ENCODE measurements at places on chromosomes 5 and 9. TPM values are rescaled to one million over a fixed set of nuclear protein-coding genes. Genes with fewer than 3 reads are reported as not detected.
A peak's percentile ranks its signal among the peaks of the same experiment; 100 is the strongest.

DNA sequence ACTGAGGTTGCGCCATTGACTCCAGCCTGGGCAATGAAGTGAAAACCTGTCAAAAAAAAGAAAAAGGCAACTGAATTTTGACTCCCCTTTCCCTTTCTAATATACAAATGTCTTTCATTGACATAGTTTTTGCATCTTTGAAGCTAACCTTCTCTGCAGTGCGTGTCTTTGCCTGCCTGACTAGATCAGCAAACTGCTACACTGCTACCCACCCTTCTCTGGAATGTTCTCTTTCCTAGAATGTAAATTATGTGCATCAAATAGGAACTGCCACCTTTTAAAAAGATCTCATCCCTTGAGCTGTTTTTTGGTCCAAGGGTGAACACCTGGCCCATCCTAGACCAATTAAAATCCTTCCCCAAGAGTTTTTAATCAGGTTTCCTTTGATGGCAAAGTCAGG lies 127.6 kb downstream of the SLC28A3 start:
- H3K27ac ChIP-seq: no peak overlapping the region
- no peak for DNase-seq
- H3K27me3 ChIP-seq: no peaks in the 10 kb centered on the region
- no peak overlapping the region for H3K4me3 ChIP-seq
- no peaks in the 10 kb centered on the region for H3K4me1 ChIP-seq

EFNA5 gene
- total RNA-seq: not detected

ADAM19 gene
- total RNA-seq: 20.5 TPM

- peak; percentile 47 for DNase-seq
- peak overlapping the region; percentile 91 for H3K4me3 ChIP-seq
- no peaks in the 10 kb centered on the region for H3K27me3 ChIP-seq
- no peaks in the 10 kb centered on the region for H3K36me3 ChIP-seq
These were observed 1.5 kb upstream of the RFX3 start for GRCh38 chr9:3526997-3527940.

DNA sequence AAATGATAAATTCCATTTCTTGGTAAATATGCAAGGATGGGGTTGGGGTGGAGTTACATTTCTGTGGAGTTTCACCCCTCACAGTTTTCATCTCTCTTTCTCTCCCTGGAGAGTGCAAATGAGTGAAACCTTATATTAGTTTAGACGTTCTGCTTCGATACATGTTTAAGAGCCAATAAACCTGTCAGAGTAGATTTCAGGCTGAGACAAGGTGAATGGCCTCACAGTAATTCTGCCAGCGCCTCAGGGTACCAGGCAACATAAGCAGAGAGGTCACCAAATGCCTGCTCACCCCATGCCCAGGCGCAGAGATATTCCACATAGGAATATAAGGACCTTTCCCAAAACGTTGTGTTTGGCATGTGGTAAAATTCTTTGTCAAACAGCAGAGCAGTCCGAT lies 154.9 kb upstream of the VLDLR start:
- H3K4me3 ChIP-seq: no peak overlapping the region
- no peak for DNase-seq
- H3K36me3 ChIP-seq: no peaks in the 10 kb centered on the region
- H3K4me1 ChIP-seq: no peaks in the 10 kb centered on the region
- H3K27ac ChIP-seq: no peak overlapping the region
- H3K27me3 ChIP-seq: no peaks in the 10 kb centered on the region

SPACA9 gene
- 6.2 TPM for total RNA-seq

GRCh38 chr9:124673063-124673462 lies 98.0 kb downstream of the NR6A1 start:
- no peak for DNase-seq
- no peaks in the 10 kb centered on the region for H3K27me3 ChIP-seq
- peaks cover 17% of the 10 kb centered on the region for H3K4me1 ChIP-seq

ANXA2R gene
- 1.2 TPM for total RNA-seq

DNA sequence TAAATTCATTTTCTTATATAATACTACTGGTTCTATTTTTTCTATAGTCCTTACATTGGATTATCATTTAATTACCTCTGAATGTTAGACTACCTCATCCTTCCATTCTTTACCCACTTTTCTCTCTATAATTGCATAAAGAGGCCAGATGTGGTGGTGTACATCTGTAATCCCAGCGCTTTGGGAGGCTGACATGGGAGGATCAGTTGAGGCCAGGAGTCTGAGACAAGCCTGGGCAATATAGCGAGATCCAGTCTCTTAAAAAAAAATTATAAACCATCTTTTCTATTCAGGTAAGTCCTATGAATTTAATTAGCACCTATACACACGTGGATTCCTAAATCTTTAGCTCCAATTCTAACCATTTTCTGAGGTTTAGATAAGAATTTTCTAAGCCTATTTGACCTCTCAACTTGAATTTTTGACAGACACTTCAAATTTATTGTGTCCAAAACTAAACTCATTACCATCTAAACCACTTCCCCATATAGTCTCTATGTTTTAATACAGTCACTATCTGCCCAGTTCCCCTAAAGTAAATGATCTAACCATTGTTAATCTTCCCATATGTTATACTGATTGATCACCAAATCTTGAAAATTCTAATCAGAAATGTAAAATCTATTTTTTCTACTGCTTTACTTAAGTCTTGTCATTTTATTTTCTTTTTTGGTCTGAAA lies 33.0 kb upstream of the CHD1 start:
- H3K27me3 ChIP-seq: no peaks in the 10 kb centered on the region
- no peak for DNase-seq
- H3K4me1 ChIP-seq: no peaks in the 10 kb centered on the region
- H3K36me3 ChIP-seq: no peaks in the 10 kb centered on the region

LVRN gene
- total RNA-seq: not detected

ARHGEF39 gene
- total RNA-seq: 2.1 TPM

RASGRF2 gene
- total RNA-seq: not detected

GRCh38 chr5:2270467-2270866 lies 387.7 kb upstream of the IRX4 start:
- H3K4me3 ChIP-seq: no peak overlapping the region
- no peaks in the 10 kb centered on the region for H3K36me3 ChIP-seq
- H3K4me1 ChIP-seq: no peaks in the 10 kb centered on the region

DNA sequence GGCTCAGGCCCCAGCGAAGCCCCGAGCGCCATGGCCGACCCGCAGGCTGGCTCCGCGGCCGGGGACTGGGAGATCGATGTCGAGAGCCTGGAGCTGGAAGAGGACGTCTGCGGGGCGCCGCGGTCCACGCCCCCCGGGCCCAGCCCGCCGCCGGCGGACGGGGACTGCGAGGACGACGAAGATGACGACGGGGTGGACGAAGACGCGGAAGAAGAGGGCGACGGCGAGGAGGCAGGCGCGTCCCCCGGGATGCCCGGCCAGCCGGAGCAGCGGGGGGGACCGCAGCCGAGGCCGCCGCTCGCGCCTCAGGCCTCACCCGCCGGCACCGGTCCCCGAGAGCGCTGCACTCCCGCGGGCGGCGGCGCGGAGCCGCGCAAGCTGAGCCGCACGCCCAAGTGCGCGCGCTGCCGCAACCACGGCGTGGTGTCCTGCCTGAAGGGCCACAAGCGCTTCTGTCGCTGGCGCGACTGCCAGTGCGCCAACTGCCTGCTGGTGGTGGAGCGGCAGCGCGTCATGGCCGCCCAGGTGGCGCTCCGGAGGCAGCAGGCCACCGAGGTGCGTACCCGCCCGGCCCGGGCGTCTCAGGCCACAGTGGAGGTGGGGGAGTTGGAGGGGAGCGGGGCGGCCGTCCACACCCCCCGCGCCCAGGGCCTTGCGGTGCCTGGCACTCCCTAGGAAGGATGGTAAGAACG lies 1.6 kb downstream of the DMRT2 start:
- peak; percentile 39 for DNase-seq
- no peaks in the 10 kb centered on the region for H3K36me3 ChIP-seq
- H3K27ac ChIP-seq: no peak overlapping the region
- H3K27me3 ChIP-seq: 0 out of 2 replicates have a peak, but pooled peaks cover 3% of the 10 kb centered on the region
- H3K4me3 ChIP-seq: peak overlapping the region; percentile 66

ENTREP1 gene
- total RNA-seq: not detected

DNA sequence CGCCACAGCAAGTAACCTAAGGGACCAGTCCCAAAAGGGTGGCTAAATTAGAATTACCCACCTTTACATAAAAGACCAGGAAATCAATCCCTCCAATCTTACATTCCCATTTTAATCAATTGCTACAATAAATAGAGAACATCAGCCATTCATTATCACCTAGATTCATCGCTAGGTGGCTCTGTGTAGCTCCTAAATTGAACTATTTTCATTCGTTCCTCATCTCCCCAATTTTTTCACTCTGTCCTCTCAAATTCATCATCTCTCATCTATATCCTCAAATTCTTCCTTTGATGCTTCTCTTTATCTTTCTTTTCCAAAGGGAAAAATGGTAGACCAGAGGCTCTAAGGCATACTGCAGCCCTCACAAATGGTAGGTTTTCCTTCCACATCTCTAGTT lies 108.2 kb upstream of the TNC start:
- H3K27ac ChIP-seq: no peak overlapping the region
- no peak for DNase-seq
- H3K4me3 ChIP-seq: no peak overlapping the region
- no peaks in the 10 kb centered on the region for H3K4me1 ChIP-seq

DNA sequence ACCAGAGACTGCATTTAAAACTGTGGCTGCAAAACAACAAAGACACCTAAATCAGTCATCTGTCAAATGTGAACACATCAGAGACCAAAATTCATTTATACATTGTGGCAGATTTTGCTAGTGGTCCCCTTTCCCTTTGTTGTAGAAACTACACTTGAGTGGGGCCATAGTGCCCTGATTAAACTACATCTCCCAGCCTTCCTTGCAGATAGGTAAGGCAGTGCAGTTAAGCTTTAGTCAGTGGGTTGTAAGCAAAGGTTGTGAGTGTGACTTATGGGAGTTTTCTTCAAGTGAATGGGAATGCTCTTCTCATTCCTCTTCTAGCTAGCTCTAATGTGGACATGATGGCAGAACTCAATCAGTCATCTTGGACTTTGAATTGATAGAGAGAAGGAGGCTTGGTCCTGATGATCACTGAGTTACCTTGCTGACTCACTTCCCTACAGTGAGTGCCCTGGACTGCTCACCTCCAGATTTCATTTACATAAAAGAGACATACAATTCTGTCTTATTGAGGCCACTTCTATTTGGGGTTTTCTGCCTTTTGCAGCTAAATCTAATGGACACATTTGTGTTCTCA lies 35.2 kb upstream of the SPARC start:
- no peak for DNase-seq
- H3K4me1 ChIP-seq: peaks cover 30% of the 10 kb centered on the region
- no peaks in the 10 kb centered on the region for H3K36me3 ChIP-seq
- H3K27ac ChIP-seq: no peak overlapping the region
- H3K4me3 ChIP-seq: no peak overlapping the region

- no peak overlapping the region for H3K27ac ChIP-seq
- no peaks in the 10 kb centered on the region for H3K27me3 ChIP-seq
- no peak for DNase-seq
- H3K4me1 ChIP-seq: no peaks in the 10 kb centered on the region
- H3K4me3 ChIP-seq: no peak overlapping the region
These were observed 46.9 kb upstream of the GAS1 start for GRCh38 chr9:86994231-86994630.

- H3K4me3 ChIP-seq: no peak overlapping the region
- DNase-seq: no peak
- no peak overlapping the region for H3K27ac ChIP-seq
- no peaks in the 10 kb centered on the region for H3K36me3 ChIP-seq
- peaks cover 20% of the 10 kb centered on the region for H3K27me3 ChIP-seq
- no peaks in the 10 kb centered on the region for H3K4me1 ChIP-seq
These were observed 103.2 kb downstream of the PTTG1 start for GRCh38 chr5:160524827-160525226.

CTSV gene
- not detected for total RNA-seq

UGT3A2 gene
- not detected for total RNA-seq

DNA sequence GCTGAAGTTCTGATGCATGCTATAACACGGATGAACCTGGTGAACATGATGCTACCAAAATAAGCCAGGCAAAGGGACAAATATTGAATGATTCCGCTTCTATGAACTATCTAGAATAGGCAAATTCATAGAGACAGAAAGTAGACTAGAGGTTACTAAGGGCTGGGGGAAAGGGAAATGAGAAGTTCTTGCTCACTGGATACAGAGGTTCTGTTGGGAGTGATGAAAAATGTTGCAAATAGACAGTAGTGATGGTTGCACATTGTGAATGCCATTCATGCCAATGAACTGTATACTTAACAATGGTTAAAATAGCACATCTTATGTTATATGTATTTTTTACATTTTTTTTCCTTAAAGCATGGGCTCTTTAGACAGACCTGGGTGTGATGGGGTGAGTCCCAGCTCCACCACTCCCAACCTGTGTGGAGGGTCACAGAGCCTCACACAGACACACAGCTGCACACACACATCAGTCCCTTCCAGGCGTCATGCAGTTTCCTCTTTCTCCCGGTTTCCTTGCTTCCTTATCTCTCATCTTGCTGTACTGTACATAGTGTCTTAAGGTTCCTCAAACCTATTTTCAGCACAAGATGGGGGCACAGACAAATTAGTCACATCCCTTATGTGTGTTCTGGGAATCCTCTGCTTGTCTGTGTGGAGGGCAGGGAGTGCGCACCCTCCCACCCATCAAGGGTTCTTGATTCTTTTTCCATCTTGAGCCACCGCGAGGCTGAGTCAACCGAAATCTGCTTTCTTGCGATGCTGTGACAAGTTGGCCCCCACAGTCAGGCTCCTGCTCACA lies 192.9 kb downstream of the CRB2 start:
- no peaks in the 10 kb centered on the region for H3K4me1 ChIP-seq
- H3K4me3 ChIP-seq: no peak overlapping the region
- DNase-seq: no peak
- no peak overlapping the region for H3K27ac ChIP-seq

GRCh38 chr5:79081779-79082178 lies 12.2 kb downstream of the BHMT2 start:
- no peak overlapping the region for H3K27ac ChIP-seq
- no peaks in the 10 kb centered on the region for H3K27me3 ChIP-seq
- H3K36me3 ChIP-seq: no peaks in the 10 kb centered on the region
- no peak overlapping the region for H3K4me3 ChIP-seq
- 0 out of 2 replicates have a peak, but pooled peaks cover 3% of the 10 kb centered on the region for H3K4me1 ChIP-seq

CD274 gene
- total RNA-seq: 4.3 TPM

SH3PXD2B gene
- total RNA-seq: 20.7 TPM

- no peak overlapping the region for H3K4me3 ChIP-seq
- peaks cover 14% of the 10 kb centered on the region for H3K4me1 ChIP-seq
- no peaks in the 10 kb centered on the region for H3K27me3 ChIP-seq
- H3K27ac ChIP-seq: peak overlapping the region; percentile 32
- DNase-seq: peak; percentile 26
These were observed 16.4 kb upstream of the ARSB start for GRCh38 chr5:79001471-79001870.

- H3K4me1 ChIP-seq: peaks cover 31% of the 10 kb centered on the region
- 0 out of 2 replicates have a peak, but pooled peaks cover 6% of the 10 kb centered on the region for H3K36me3 ChIP-seq
- H3K27ac ChIP-seq: no peak overlapping the region
- DNase-seq: no peak
- H3K27me3 ChIP-seq: no peaks in the 10 kb centered on the region
These were observed 69.8 kb downstream of the MYO10 start for GRCh38 chr5:16866273-16866672.

UIMC1 gene
- 27.6 TPM for total RNA-seq
